ENCODE measurements at places on chromosomes 5 and 9.

DNA sequence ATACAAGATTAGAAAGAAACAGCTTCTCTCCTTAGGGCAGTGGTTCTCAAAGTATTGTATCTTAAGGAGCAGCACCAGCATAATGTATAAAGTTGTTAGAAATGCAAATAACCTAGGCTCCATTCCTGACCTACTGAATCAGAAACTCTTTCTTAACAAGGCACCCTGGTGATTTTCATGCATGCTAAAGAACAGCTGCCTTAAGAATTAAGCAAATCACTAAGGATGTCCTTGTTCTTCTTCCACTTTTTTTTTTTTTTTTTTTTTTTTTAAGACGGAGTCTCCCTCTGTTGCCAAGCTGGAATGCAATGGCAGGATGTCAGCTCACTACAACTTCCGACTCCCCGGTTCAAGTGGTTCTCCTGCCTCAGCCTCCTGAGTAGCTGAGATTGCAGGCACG, 1095.2 kb upstream of the EDIL3 start:
- no peak for DNase-seq

GRCh38 chr5:150829744-150830143, 16.6 kb upstream of the IRGM start:
- DNase-seq = no peak

GRCh38 chr5:179112469-179113142, 52.4 kb downstream of the ZNF354C start:
- no peak for DNase-seq

DNA sequence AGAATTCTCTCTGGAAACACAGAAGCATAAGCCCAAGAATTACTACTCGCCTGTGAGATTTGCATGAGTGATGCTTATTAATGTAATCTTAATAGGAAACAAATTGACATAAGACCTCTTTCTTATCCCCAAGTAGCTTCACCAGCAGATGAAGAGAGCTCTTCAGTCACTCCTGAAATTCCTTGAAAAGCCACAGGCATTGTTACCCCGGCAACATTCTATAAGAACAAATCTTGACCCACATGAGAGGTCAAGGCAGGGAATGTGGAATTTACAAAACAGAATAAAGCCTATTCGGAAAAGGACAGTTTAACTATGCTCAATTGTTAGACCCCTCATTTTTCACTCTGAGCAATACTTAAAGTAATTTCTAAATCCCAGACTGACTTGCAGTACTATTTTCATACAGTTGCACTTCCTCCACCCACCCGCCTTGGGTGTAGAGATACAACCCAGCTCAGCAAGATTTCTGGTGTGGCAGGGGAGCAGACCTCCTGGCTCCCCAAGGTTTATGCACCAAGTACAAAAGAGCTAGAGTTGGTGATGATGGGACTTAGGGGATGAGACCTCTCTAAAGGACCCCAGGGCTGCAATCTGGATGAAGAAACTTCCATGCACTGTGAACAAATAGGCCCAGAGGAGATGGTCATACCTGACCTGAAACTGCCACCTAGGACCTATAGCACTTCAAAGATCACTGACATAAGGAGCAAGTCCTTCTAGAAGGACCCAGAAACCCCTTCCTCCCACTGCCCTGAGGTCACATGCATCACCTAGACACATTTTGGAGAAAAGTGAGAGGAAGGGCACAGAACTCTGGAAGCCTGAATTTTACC, 242.1 kb downstream of the ZNF608 start:
- no peak for DNase-seq

DNA sequence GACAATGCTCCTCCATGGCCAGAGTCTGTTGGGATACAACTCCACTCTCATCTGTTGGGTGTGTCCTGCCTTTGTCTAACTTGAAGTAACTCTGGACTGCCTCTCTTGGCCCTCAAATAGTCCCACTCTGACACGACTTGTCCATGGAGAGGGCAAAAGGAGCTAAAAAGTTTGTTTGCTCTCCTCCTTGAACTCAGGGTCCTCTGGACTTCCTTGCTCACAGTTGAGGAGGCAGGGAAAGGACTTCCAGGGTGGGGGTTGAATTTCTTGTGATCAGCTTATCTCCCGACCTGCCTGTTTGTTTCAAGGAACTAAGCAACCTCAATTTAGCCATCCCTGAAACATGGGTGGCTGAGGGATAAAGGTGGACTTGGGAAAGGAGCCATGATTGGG, 11.7 kb downstream of the DNAJB5 start:
- DNase-seq = no peak

DNA sequence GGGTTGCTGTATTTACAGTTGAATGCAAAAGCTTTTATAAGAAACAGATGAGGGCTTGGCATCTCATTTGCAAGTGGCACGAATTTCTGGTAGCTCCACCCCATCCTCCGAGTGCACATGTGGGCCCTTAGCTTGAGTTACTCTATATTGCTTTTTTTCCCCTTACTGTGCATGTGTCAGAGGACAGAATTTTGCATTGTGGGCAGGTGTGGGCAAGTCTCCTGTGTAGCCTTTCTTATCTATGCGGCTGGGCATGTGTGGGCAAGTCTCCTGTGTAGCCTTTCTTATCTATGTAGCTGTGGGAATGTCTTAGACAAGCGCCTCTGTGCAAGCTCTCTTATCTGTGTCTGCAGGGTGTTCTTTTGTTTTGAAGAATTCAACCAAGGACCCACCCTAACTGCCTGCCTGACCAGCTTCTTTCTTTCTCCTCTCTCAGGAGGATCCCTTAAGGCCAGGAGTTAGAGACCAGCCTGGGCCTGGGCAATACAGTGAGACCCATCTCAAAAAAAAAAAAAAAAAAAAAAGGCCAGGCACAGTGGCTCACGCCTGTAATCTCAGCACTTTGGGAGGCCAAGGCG, 34.1 kb upstream of the SIL1 start:
- DNase-seq = no peak

- DNase-seq = no peak
These were observed 837.2 kb downstream of the EFNA5 start for GRCh38 chr5:106833517-106833916.

- no peak for DNase-seq
These were observed 398.2 kb downstream of the NFIB start for GRCh38 chr9:13915591-13916301.

GRCh38 chr5:135295852-135296251, 103.2 kb downstream of the MACROH2A1 start:
- DNase-seq = no peak

DNA sequence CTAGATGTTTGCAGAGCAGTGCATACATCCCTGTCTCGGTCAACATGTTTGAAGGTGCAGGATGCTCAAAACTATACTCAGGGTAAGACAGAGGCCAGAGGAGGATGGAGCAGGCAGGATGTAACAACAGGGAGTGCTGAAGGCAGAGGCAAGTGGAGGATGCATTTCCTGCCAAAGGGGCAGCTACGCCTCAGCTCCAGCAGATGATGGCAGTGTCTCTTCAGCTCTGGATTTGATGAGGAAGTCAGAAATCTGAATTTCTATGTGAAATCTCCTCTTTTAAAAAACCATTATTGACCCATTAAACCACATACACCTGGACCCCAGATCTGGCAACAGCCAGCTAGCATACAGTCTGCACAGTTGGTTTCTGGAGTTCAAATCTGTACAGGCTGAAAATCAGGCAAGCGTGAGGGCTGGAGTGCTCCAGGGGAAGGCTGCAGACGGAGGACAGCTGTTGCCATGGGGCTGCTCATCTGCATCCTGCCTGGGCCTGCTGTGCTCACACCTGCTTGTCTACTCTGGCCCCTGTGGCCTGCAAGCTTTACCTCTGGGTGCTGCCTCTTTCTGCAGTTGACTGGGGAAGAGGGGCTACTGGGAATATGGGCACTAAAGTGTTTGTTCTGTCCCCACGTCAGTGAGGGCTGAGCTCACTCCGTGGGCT, 152.9 kb upstream of the SLC28A3 start:
- DNase-seq = no peak

DNA sequence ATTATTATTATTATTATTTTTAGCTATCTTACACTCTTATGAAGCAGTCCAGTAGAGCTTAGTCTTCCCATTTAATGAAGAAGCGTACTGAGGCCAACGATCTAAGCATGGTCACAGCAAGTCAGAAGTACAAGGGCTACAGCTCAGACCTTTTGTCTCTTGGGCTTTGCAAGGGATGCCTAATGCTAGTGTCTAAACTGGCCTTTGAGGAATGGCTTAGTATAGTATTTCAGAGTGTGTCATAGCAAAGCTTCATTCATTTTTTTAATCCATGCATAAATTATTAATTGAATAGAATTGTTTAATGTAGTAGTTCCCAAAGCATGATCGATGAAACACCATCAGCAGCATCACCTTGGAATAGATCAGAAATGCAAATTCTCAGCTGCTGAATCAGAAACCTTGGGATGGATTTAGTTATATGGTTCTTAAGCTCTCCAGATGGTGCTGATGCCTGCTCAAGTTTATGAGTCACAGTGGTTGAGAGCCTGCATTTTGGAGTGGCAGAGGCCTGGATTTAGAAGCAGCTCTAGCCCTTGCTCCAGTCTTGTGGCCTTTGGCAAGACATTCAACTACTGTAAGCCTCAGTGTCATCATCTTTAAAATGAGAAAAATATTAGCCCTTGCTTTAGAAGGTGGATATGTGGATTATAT, 6.1 kb downstream of the IL12B start:
- peak; percentile 67 for DNase-seq

DNA sequence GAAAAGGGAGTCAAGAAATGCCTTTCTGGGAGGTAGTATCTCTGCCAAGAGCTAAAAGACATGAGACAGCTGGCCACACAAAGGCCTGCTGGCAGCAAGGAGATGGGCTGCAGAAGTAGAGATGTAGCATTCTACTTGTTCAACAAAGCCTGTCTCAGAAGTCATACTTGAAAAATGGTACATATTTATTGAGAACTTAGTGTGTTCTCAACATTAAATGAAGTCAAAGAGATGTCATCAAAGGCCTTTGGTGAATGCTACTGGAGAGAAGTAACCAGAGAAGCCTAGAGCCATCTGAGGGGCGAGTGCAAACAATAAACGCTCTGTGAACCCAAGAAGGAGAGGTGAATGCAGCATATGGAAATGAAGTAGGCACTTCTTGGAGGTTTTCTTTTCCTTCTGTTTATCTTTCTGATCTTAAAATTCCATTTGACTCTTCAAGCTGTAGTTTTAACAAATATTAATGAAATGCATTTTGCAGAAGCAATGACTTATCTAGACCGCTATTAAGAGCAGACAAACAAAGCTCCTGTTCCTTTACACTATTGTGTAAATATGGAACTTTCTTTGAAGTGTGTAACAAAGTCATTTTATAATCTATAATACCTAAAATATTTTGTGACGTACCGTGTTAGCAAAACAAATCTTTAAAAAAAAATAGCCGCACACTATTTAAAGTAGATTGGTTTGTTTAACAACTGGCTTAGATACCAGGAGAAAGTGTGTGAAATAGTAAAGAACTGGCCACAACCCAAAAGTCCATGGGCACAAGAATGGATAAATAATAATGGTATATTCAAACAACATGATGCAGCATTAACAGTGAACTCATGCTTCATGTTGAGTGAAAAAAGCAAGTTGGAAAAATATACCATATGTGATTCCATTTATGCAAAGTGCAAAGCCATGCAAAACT, 70.2 kb downstream of the ZNF608 start:
- no peak for DNase-seq

DNA sequence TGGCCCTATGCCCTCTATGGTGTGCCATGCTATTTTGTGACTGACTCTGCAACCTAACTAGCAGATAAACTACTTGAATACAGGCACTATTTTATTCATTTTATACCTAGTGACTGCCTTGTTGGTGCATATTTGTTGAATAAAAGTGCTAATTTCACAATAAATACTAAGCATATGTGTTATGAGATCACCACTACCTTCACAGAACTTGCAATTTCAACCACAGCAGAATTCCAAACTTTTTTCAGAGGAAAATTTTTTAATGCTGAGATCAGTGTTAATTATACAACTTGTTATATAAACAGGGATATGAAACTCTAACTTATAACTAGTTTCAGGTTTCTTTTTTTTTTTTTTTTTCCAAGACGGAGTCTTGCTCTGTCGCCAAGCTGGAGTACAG, 94.8 kb downstream of the NR3C1 start:
- DNase-seq = no peak

DNA sequence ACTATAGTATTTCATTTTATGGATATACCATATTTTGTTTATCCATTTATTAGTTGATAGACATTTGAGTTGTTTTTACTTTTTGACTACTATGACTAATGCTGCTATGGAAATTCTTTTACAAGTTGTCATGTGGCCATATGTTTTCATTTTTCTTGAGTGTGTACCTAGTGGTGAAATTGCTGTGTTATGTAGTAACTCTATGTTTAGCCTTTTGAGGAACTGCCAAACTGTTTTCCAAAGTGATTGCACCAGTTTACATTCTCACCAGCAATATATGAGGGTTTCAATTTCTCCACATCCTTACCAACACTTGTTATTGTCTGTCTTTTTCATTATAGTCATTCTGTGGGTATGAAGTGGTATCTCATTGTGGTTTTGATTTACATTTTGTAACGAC, 75.4 kb downstream of the GRIA1 start:
- DNase-seq = peak; percentile 86

DNA sequence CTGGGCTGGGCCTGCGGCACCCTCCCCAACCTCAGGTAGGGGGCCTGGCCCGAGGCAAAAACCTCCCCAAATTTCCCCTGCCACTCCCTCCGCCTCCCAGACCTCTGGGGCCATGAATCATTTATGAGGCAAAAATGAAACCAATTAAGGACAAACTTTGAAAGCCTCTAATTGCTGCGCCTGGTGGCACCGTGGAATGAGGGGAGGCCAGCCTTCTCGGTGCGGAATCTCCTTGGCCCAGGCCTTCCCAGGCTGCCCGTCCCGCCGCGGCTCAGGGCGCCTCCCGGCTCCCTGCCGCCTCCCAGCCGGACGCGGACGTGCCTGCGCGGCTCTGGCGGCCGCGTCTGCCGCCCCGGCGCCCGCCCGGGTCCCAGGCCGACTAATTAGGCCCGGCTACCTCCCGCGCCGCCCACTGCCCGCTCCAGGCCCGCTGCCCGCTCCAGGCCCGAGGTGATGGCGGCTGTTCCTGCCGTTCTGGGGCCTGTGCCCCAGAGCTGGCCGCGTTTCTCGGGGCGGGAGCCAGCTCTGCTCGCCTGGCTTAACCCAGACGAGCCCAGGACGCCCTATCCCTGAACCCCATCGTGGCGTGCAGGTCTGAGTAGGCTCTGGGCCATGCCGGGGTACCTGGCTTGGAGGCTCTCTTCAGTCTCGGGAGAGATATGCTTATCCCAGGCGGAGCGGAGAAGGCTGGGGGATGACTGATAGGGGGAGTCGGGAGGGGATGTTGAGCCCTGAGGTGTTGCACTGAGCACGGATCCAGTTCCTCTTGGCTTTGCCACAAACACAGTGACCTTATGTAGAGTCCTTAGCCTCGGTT, 20.1 kb downstream of the CXXC5 start:
- DNase-seq = peak; percentile 64

GRCh38 chr9:134325096-134325812, 1.0 kb upstream of the RXRA start:
- peak; percentile 65 for DNase-seq

DNA sequence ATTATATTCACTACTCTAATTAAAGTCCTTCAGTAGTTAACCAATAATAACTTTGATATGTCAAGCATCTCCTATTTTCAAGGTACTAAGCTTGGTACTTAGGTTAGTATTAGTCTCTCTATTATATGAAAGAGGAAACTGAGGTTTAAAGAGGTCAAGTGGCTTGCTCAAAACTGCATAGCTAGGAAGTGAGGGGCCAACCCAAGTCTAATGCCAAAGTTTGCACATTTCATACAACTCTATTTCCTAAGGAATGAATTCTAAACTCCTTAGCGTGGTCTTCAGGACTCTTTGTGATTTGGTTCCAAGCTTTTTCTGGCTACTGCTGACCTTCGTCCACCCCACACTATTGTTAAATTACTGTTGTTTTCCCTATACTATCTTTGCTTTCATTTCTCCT, 9.9 kb upstream of the SHOC1 start:
- no peak for DNase-seq

GRCh38 chr5:57441557-57441956, 41.1 kb downstream of the ACTBL2 start:
- DNase-seq = peak; percentile 90

- peak; percentile 92 for DNase-seq
These were observed 48.6 kb upstream of the GDNF start for GRCh38 chr5:37888476-37888875.

Measured in ELR (cell line).